ENCODE measurements at places on chromosomes 16 and 17. TPM values are rescaled to one million over a fixed set of nuclear protein-coding genes. Genes with fewer than 3 reads are reported as not detected.

Gene TMC7
- total RNA-seq: 0.43 TPM

Gene KRTAP9-2
- total RNA-seq: not detected

Gene TNFSF13
- 0.41 TPM for total RNA-seq

Gene NEUROD2
- total RNA-seq: 0.20 TPM

Gene SPATA20
- total RNA-seq: 12.0 TPM

Gene IRX6
- total RNA-seq: 18.6 TPM

Gene SLC38A8
- total RNA-seq: not detected

Gene RAB37
- 3.0 TPM for total RNA-seq

Gene AP1G1
- 40.9 TPM for total RNA-seq

Gene CCL18
- not detected for total RNA-seq

Gene GH1
- total RNA-seq: not detected

Gene TPPP3
- total RNA-seq: 34.6 TPM

Gene CHAD
- total RNA-seq: not detected

Gene KRTAP4-9
- total RNA-seq: not detected

Gene C17orf78
- total RNA-seq: not detected

Gene CCL8
- not detected for total RNA-seq

Gene NAGPA
- 6.4 TPM for total RNA-seq

Gene KRT32
- not detected for total RNA-seq

Gene DHRS7C
- not detected for total RNA-seq

Gene NPIPA3
- 3.2 TPM for total RNA-seq

Gene TBC1D3
- not detected for total RNA-seq

Gene HERPUD1
- total RNA-seq: 69.5 TPM

Gene TXNL4B
- 13.1 TPM for total RNA-seq

Gene DCUN1D3
- 7.8 TPM for total RNA-seq

Gene PDE6G
- total RNA-seq: 0.13 TPM

Gene ETV4
- total RNA-seq: 70.4 TPM

Gene PIK3R6
- total RNA-seq: not detected

Gene KCNAB3
- 0.61 TPM for total RNA-seq

Gene AATK
- total RNA-seq: 24.2 TPM

Gene CRHR1
- total RNA-seq: not detected

Gene MYH1
- total RNA-seq: not detected

Gene LITAF
- 49.8 TPM for total RNA-seq

Gene NETO2
- 34.6 TPM for total RNA-seq

Gene GJD3
- total RNA-seq: not detected

Gene IRX3
- 14.1 TPM for total RNA-seq

Gene HLF
- 2.4 TPM for total RNA-seq

Gene FADS6
- total RNA-seq: not detected

Gene ACE
- 1.1 TPM for total RNA-seq

Gene PLXDC1
- 0.06 TPM for total RNA-seq

Gene LPO
- total RNA-seq: not detected

Gene DHRS13
- total RNA-seq: 25.6 TPM
